ENCODE measurements at places on chromosomes 3 and 15.

DNA sequence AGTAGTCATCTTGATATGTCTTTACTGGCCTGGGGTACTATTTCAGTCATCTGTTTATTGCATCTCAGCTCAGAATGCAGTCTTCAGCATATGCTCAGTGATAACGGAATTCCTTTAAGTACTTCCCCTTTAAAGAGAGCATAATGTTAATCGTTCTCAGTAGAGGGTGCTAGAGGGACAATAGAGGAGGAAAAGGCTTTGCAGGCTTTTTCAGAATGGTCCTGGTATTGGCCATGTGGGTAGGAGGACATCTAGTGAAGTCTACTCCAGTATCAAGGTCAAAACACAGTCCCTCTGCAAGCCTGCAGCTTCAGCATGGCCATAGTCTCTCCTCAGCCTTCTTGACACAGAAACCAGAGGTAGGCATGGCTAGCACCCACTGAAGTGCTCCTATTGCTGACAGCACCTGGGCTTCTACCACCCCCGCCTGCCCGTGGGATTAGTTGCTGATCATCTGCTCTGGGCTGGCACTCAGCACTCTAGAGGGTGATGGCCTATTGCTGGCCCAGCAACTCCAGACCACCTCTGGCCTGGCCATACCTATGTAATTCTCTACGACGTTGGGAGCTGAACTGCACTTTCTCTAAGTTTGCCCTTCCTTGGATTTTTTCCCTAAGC lies 65.4 kb downstream of the KCNH8 start:
- DNase-seq = no peak

GRCh38 chr3:126985132-126985985 lies 2.4 kb downstream of the PLXNA1 start:
- no peak for DNase-seq

GRCh38 chr3:126337980-126338651 lies 19.1 kb downstream of the KLF15 start:
- DNase-seq = no peak

DNA sequence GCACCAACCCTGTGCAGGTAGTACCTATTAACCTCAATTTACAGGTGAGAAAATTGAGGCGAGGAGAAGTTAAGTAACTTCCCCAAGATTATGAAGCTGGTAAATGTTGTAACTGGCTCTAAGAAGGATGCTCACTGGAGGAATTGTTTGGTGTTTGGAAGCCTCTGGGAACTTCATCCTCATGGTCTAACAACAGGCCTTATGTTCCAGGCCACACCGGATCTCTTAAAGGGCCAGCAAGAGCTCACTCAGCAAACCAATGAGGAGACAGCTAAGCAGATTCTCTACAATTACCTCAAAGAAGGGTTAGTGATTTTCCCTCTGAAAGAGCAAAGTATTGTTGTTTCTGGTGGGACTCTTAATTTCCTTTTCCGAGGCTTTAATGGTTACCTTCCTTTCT lies 63.9 kb downstream of the CGNL1 start:
- DNase-seq = no peak

- DNase-seq = no peak
These were observed 10.7 kb downstream of the RBP2 start for GRCh38 chr3:139465636-139466035.

- DNase-seq = no peak
These were observed 58.5 kb upstream of the FAM174B start for GRCh38 chr15:92714077-92714476.

- DNase-seq = no peak
These were observed 13.6 kb upstream of the COMMD2 start for GRCh38 chr3:149765762-149766334.

DNA sequence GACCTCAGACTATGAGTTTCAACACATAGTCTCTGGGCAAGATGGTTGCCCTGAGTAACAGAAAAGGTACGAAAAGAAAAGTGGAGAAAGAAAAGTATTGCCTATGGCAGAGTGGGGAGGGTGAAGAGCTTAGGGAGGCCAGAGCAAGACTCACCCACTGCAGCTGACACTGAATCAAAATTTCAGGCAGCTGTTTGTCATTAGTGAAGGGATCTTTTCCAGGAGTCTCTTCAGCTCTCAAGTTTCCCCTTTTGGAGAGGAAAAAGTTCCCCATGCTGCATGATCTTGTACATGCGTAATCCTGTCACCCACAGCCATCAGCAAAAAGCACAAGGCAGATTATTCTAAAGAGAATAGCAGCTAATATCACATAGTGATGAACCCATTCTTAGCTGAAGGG lies 616.9 kb upstream of the GBE1 start:
- no peak for DNase-seq

GRCh38 chr15:56805466-56806147 lies 72.3 kb upstream of the ZNF280D start:
- no peak for DNase-seq

- DNase-seq = no peak
These were observed 84.4 kb downstream of the BTD start for GRCh38 chr3:15685927-15686326.

GRCh38 chr3:181721046-181721875 lies 9.5 kb downstream of the SOX2 start:
- no peak for DNase-seq

- no peak for DNase-seq
These were observed 152.6 kb downstream of the BBX start for GRCh38 chr3:107675233-107675900.

DNA sequence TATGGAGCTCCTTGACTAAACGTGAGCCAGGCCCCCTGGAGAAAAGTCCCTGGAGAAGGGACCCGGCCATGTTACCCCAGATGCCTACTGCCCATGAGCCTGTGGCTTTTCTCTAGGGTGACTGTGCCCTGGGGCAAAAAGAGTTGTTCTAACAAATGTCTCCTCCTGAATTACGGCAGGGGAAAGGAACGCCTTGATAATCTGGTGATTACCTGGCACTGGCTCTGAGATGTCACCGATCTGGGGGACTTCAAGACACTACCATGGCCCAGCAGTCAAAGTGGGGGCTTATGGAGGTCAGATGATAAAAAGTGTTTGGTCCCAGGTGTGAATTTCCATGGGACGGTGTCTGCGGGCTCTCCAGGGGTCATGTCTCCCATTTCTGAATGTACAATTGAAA lies 140.7 kb downstream of the KLF13 start:
- no peak for DNase-seq

GRCh38 chr15:74297887-74298286 lies 61.8 kb downstream of the CCDC33 start:
- DNase-seq = no peak

DNA sequence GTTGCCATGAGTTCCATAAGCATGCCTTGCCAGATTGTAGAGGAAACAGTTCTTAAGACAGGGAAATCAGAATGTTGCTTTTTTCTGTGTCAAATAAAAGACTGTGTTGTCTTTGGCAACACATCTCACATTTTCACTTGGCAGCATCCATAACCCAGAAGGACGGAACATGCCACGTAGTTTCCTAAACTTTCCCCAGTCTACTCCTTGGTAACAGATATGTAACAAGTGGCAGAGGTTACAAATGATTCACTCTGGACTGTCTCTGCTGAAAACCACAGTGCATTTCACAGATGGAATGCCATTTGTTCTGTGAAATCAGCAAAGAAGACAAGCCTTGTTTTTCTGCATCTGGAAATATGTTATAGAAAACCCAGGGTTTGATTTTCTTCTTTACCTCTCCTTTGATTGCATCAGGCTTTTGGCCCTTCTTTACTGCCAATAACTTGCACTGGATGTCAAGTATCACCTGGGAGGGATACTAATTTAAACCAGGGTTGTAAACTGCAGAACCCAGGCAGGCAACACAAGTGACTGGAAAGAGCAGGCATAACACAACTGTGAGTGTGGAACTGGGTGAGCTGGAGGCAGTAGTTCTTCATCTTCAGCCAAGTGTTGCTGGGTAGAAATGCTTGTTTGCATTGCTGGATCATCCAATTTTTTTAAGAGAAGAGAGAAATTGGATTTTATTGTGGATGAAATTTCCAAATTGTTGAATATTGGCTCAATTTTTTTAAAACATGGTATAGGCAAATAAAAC lies 124.4 kb upstream of the FOXB1 start:
- no peak for DNase-seq

GRCh38 chr15:43219929-43220928 lies 589 bp downstream of the EPB42 start:
- no peak for DNase-seq

DNA sequence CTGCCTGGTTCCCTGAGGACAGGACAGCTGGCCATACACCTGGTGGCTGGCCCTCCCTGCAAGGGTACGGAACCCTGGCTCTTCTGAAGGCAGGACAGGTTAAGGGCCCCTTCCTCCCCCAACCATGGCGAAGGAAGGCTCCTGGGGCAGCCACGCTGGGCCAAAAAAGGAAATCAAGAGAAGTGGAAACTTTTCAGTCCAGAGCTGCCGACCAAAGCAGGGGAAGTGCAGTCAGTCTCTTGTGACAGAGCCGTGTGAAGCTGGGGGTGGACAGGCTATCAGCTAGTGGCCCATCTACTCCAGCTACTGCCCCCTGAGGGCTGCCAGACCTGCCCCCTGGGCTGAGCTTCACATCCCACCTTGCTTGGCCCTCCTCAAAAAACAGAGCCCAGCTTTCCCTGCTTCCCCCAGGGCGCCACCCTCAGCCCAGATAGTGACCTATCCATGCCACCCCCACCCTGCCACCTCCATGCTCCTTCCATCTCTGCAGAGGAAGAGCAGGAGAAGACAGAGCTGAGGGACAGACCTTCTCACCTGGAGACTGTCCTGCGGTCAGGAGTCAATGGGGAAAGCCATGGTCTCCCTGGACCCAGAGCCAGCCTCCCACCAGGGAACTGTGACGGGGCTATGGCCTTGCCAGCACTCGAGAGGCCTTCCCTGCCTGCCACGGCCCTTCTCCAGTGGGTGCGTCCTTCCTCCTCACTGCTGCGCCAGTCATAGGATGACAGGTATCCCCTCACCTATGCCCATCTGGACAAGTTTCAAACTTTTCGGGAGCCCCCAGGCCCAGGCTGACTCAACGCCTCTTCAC lies 4.6 kb downstream of the SEMA7A start:
- DNase-seq = no peak

DNA sequence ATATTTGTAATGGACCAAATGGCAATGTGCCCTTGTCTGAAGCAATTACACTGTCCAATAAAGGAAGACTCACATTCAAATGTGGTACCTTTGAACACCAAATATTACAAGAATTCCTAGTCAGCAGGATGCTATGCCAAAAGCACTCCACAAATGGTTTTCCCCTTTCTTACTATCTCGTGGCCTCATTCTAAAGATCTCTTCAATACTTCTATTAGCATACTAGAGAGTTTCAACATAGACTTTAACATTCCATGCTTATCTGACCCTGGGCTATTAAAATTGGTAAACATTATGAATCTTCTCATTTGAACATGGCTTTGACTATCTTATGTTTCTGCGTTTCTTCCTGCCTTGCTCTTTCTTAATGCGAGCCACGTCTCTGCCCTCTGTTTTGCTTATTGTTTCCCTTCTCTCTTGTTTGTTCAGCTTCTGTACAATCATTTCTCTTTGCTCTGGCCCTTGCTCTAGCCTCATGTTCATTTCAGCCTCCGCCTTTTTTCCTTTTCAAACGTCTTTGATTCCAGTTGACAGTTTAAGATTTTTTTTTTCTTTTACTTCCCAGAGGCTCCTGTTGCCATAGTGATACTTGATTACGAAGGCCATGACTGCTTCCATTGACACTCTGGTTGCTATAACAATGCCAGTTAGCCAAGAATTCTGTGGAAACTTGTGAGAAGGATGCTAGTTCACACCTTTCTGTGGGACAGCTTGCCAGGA lies 49.5 kb upstream of the SLC9A9 start:
- DNase-seq = no peak

DNA sequence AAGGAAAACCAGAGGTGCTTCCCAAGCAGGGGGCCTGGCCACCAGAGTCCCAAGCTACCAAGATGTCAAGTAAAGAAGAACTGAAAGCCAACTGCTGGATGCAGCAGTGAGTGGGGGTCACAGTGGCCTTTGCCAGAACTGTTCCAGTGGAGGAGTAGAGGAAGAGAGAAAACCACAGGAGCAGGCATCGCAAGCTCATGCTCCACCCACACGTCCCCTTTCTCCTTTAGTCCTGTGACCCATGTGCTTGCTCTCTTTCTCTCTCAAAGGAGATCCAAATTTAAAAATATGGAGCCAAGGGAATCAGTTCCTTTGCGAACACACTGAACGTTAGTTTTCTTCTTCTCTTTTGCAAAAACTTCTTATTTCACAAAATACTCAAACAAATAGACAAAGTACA lies 12.4 kb upstream of the ABHD2 start:
- DNase-seq = no peak

DNA sequence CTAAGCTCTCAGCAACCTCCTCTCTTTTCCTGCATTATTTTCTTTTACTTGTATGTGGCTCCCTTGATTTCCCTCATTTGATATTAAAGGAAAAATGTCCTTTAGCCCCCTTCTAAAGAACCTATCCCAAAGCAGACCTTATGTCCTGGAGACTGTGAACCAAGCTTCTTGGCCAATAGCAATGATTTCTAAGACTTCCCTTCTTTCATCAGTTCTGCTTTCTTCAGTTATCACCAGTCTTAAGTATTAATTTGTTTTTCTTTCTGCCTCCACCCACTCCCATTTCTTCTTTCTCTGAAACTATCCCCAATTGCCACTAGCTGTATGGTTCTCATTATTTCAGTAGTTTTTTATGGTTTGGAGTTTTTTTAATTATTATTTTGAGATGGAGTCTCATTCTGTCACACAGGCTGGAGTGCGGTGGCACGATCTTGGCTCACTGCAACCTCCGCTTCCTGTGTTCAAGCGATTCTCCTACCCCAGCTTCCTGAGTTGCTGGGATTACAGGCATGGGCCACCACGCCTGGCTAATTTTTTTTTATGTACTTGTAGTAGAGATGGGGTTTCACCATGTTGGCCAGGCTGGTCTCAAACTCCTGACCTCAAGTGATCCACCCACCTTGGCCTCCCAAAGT lies 12.1 kb downstream of the TMOD3 start:
- DNase-seq = no peak

GRCh38 chr15:70516408-70517193 lies 246.8 kb downstream of the UACA start:
- no peak for DNase-seq

GRCh38 chr15:73946046-73946721 lies 19.9 kb downstream of the LOXL1 start:
- no peak for DNase-seq

DNA sequence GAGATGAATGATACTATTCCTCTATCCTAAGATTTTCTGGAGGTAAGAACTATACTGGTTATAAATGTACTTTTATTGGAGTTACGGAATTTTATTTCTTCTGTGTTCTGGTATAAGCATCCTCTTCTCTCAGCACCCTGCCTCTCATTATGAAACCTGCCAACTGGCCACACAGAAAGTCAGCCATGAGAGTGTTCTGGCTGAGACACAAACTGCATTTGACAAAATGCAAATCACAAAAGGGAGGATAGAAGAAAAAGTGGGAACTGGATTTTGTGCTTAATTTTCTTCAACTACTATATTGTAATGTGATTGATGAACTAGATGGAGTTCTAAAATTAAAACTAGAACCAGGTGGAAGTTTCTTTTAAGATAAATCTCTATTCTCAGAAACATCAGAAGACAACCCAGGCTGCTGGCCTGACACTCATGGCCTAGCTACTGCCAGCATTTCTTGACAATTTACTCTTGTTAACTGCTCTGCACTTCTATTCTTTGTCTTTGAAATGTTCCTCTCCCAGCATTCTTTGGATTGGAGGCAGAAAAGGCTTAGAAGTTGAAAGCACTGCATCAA lies 143.1 kb downstream of the WDR76 start:
- no peak for DNase-seq

GRCh38 chr3:73203101-73203500 lies 141.6 kb downstream of the EBLN2 start:
- DNase-seq = no peak

GRCh38 chr3:99875581-99875928 lies 57.9 kb downstream of the CMSS1 start:
- no peak for DNase-seq

- no peak for DNase-seq
These were observed 104.6 kb upstream of the SELENOK start for GRCh38 chr3:53996141-53996874.

GRCh38 chr3:55782807-55783206 lies 295.7 kb upstream of the WNT5A start:
- DNase-seq = no peak
